ENCODE measurements at places on chromosomes 4 and X. TPM values are rescaled to one million over a fixed set of nuclear protein-coding genes. Genes with fewer than 3 reads are reported as not detected.

CLCN3 gene
- 39.2 TPM for total RNA-seq

MAGEA10 gene
- not detected for total RNA-seq

LDB2 gene
- 139 TPM for total RNA-seq

MAOB gene
- total RNA-seq, result 38.9 TPM

NEIL3 gene
- 0.52 TPM for total RNA-seq

MAMLD1 gene
- total RNA-seq, result 5.0 TPM

SLC25A5 gene
- 323 TPM for total RNA-seq

HDX gene
- total RNA-seq, result 4.5 TPM

FAM184B gene
- total RNA-seq, result 0.17 TPM

UCP1 gene
- not detected for total RNA-seq

DLG3 gene
- total RNA-seq, result 24.4 TPM

ARMCX6 gene
- total RNA-seq, result 35.6 TPM

POU4F2 gene
- not detected for total RNA-seq

Data from upper lobe of right lung (tissue), 1 donor.